Cardiac muscle cell (in vitro differentiated cells and primary cell): ENCODE measurements at places on chromosomes 3 and 15. TPM values are rescaled to one million over a fixed set of nuclear protein-coding genes. Genes with fewer than 3 reads are reported as not detected.

DNA sequence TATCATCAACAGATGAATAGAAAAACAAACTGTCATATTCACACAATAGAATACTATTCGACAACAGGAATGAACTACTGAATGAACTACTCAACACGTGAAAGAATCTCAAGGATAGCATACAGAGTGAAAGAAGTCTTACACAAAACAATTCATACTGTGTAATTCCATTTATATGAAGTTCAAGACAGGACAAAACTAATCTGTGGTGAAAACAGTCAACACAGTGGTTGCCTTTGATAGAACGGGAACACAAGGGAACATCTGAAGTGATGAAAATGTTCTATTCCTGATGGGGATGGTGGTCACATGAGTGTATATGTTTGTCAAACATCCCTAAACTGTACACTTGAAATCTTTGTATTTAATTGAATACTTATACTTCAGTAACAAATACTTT, 2.6 kb upstream of the SUSD5 start:
- peaks cover 3% of the 10 kb centered on the region for H3K4me1 ChIP-seq
- no peaks in the 10 kb centered on the region for H3K36me3 ChIP-seq
- H3K4me3 ChIP-seq = no peak overlapping the region
- DNase-seq = no peak
- peaks cover 62% of the 10 kb centered on the region for H3K27me3 ChIP-seq

DNA sequence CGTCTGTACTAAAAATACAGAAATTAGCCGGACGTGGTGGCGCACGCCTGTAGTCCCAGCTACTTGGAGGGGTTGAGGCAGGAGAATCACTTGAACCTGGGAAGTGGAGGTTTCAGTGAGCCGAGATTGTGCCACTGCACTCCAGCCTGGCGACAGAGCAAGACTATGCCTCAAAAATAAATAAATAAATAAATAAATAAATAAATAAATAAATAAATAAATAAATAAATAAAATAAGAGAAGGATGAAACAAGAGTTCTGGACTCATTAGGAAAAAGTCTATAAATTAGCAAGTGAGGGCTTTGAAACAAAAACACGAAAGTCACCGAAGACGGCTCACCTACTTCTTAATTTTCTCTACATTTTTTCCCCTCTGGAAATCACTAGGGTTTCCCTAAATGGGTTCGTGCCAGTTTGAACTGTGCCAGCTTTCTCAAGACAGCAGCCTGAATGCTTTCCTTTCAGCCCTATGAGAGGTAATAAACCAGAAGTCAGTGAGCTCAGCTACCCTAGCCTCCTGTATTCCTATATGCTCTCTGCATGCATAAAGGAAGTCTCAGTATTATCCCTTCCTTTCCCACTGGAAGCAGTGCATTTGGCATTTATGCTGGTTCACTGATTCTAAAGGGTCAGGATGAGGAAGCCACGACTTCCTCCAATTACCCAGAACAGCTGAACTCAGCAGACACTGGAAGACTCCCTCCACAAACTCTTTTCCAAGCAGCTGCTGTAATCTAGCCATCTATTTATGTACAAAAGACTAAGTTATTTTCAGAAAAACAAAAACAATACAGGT, 266.9 kb downstream of the ZBBX start:
- no peak overlapping the region for H3K27ac ChIP-seq
- no peaks in the 10 kb centered on the region for H3K36me3 ChIP-seq
- DNase-seq = no peak
- no peaks in the 10 kb centered on the region for H3K27me3 ChIP-seq

- no peak overlapping the region for H3K27ac ChIP-seq
- H3K36me3 ChIP-seq = no peaks in the 10 kb centered on the region
These were observed 19.6 kb upstream of the CHMP2B start for GRCh38 chr3:87207460-87207859.

The MCCC1 gene
- 40.5 and 47.8 TPM in 2 replicates for polyA plus RNA-seq

GRCh38 chr3:184352897-184353545, 8.4 kb downstream of the CLCN2 start:
- H3K36me3 ChIP-seq = peaks cover 10% of the 10 kb centered on the region
- DNase-seq = no peak
- no peaks in the 10 kb centered on the region for H3K4me1 ChIP-seq
- no peak overlapping the region for H3K4me3 ChIP-seq
- H3K27ac ChIP-seq = no peak overlapping the region

The MYZAP gene
- 175 and 230 TPM in 2 replicates for polyA plus RNA-seq

The SPATA12 gene
- 0.91 TPM in 1 of 2 replicates, not detected in the other for polyA plus RNA-seq

DNA sequence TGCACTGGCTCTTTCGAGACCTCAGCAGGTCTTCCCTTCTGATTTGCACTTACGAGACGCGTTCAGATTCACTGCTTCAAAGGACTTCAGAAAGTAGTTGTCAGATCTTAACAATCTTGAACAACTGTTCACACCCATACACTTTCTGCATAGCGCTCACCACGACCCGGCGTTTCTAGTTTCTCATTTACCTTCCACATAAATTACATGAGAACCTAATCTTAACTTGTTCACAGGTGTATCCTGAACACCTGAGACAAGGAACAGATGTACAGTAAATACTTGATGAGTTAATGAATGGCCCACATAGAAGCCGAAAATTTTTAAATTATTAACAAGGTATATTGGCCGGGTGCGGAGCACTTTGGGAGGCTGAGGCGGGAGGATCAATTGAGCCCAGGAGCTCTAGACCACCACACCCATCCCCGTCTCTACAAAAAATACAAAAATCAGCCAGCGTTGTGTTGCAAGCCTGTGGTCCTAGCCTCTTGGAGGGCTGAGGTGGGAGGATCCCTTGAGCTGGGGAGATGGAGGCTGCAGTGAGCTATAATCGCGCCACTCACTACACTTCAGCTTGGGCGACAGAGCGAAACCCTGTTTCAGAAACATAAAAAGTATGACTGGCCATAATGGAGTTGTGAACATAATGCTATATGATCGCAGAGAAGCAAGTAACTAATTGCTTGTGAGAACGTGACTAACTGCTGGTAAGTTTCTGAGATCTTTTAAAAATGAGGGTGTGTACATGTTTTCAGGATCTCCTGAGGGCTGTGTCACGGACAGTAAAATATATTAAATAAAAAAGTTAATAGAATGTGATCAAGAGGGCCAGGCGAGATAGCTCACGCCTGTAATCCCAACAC, 984 bp upstream of the SMARCC1 start:
- peaks cover 16% of the 10 kb centered on the region for H3K4me1 ChIP-seq
- no peak for DNase-seq
- H3K4me3 ChIP-seq = peak overlapping the region; percentile 70
- no peaks in the 10 kb centered on the region for H3K36me3 ChIP-seq
- peak overlapping the region; percentile 98 for H3K27ac ChIP-seq

GRCh38 chr15:39139431-39140059, 441.3 kb upstream of the THBS1 start:
- H3K36me3 ChIP-seq = no peaks in the 10 kb centered on the region
- peaks cover 11% of the 10 kb centered on the region for H3K4me1 ChIP-seq
- no peak for DNase-seq

DNA sequence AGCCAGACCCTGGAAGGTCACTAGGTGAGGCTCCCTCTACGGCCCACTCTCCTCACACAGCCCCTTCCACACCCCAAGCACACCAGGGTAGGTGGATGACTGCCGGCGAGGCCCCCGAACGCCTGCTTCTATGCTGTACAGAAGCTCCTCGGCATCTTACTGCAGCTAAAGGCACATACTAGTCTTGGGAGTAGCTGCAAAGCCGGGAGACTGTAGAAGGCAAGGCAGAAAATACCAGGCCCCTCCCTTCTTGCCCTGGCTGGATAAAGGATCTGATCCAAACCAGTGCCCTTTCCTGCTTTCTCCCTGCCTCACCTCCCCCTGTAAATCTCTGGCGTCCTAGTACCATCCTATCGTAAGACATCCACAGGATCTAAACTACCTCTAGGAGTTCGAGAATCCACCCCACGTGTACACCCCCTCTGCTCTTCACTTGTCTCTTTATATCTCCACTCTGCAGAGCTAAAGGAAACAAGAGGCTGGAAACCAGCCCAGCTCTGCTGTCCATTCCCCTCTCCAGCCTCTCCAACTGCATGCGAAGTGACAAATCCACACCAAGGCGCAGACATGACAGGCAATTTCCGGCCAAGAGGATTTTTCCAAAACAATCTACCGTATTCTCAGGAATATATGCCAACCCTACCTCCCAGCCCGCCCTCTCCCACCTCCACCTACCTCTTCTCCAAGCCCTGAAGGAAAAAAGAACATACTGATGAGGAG, 11.8 kb downstream of the TNK2 start:
- no peaks in the 10 kb centered on the region for H3K27me3 ChIP-seq
- H3K4me1 ChIP-seq = peaks cover 45% of the 10 kb centered on the region
- H3K36me3 ChIP-seq = no peaks in the 10 kb centered on the region
- peak; percentile 81 for DNase-seq

DNA sequence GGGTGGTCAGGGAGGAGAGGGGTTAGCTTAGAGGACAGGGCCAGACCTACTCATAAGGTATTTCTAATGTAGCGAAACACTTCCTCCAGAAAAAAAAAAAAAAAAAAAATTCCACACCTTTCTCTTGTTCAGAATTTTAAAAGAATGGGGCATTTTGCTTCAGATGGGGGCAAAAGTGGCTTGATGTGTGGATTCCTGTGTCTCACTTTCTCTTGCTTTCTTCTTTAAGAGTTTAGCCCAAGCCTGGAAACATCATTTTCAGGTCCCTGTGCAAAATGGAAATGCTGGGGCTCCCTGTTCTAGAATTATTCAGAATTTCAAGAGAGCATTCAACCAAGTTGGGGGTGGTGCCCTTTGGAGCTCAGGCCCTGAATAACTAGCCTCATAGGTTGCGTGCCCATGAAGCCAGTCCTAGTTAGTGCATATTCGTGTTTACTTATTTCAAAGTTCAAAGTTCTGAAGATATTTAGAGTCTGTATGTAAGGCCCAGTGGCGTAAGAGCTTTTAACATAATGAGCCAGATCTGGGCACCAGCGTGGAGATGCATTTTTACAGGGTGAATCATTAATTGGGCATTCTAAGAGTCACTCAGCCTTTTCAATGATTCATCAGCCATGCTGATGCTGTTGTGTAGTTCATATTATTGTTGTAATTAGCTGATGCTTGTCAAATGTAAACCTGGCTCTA, 104.5 kb downstream of the RPLP1 start:
- H3K4me1 ChIP-seq = peaks cover 4% of the 10 kb centered on the region
- H3K27ac ChIP-seq = no peak overlapping the region
- H3K27me3 ChIP-seq = peaks cover 87% of the 10 kb centered on the region
- H3K4me3 ChIP-seq = no peak overlapping the region

DNA sequence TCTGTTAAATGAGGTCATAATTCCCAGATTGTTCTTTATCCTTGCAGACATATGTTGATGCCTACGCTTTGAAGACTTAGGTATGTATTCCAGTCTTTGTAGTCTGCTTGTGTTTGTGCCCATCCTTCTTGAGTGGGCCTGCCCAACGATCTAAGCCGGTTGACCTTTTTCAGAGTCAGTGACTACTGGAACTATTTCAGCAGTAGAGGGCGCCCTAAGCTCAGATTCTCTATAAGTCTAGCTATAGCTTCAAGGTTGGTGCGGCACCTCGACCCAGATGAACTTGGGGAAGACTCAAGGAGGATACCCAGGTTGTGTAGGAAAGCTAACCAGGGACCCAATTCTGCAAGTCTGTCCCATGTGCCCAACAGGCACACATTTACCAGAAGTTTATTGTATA, 228.8 kb upstream of the PPP2R3A start:
- no peaks in the 10 kb centered on the region for H3K27me3 ChIP-seq
- no peak overlapping the region for H3K27ac ChIP-seq
- H3K4me3 ChIP-seq = no peak overlapping the region
- DNase-seq = no peak
- no peaks in the 10 kb centered on the region for H3K36me3 ChIP-seq

DNA sequence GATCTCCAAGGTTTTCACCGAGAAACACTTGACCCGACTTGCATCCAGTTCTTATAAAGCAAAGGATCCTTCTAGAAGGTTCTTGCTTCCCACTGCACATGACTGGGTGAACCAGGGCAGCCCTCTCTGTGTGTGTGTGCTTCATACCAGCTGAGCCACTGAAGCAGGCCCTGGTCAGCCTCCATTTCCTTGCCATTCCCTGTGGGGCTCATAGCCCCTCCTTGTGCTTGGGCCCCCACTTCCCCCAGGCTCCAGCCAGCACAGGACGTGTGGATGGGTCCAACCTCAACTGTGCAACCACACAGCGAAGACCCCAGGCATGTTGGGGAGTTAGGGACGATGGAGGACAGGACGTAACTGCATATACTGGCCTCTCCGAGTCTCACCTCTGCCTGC, 15.5 kb downstream of the KLF15 start:
- no peaks in the 10 kb centered on the region for H3K36me3 ChIP-seq
- DNase-seq = no peak
- no peak overlapping the region for H3K4me3 ChIP-seq
- H3K27me3 ChIP-seq = no peaks in the 10 kb centered on the region
- no peak overlapping the region for H3K27ac ChIP-seq
- no peaks in the 10 kb centered on the region for H3K4me1 ChIP-seq

The C3orf62 gene
- polyA plus RNA-seq = 5.3 and 7.6 TPM in 2 replicates

GRCh38 chr15:71945012-71945411, 134.7 kb downstream of the NR2E3 start:
- DNase-seq = no peak
- no peak overlapping the region for H3K4me3 ChIP-seq
- no peaks in the 10 kb centered on the region for H3K36me3 ChIP-seq
- H3K27me3 ChIP-seq = no peaks in the 10 kb centered on the region

GRCh38 chr15:91336687-91337086, 236.6 kb downstream of the SV2B start:
- no peaks in the 10 kb centered on the region for H3K36me3 ChIP-seq
- DNase-seq = no peak
- no peak overlapping the region for H3K27ac ChIP-seq
- H3K27me3 ChIP-seq = no peaks in the 10 kb centered on the region
- H3K4me1 ChIP-seq = peaks cover 16% of the 10 kb centered on the region

The UNC45A gene
- 52.5 and 61.1 TPM in 2 replicates for polyA plus RNA-seq

GRCh38 chr3:46093327-46093942, 66.2 kb upstream of the XCR1 start:
- no peak for DNase-seq
- no peaks in the 10 kb centered on the region for H3K27me3 ChIP-seq
- H3K4me1 ChIP-seq = no peaks in the 10 kb centered on the region
- H3K4me3 ChIP-seq = no peak overlapping the region
- no peaks in the 10 kb centered on the region for H3K36me3 ChIP-seq
